ENCODE measurements at places on chromosomes 6 and 20.

DNA sequence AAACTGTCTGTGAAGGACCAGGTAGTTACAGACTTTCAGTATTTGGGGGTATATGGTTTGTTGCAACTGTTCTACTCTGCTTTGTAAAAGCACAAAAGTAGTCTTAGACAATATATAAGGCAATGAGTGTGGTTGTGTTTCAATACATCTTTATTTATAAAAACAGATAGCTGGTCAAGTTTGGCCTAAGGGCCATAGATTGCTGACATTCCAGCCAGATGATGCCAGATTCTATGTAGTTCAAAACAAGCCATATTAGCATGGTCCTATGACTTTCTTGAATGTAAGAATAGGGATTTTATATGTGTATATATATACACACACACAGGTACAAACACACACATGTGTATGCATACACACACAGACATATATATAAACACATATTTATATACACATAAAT is 201.8 kb downstream of the GRIK2 start:
- no peak for DNase-seq

DNA sequence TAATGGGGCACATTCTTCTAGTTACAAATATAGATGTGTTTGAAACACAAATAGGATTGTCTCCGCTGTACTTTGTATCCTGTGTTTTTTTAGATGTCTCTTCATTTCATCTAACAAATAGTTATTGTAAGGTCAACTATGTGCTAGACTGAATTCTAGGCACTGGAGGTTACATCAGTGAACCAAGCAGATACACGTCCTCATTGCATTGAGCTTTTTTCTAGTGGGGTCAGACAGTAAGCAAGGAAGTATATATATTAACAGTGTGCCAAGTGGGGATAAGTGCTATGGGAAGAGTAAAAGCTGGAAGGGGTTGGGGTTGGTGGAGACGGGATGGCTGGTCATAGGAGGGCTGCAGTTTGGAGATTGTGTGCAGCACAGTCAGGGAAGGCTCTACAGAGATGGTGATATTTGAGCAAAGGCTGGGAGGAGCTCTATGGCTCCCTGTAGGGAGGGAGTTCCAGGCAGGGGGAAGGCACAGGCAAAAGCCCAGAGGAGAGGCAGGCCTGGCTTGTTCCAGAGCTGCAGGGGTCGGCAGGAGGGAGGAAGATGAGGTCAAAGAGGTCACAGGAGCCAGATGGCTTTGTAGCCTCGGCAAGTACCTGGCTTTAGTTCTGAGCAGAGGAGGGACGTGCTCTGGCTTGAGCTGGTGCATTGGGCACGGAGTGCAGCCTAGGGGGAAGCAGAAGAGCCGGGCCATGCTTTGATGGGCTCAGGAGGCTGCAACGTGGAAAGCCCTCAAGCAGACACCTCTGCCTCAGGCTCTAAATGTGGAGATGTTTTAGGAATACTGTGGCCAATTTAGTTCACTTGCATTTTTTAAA is 152.3 kb downstream of the ZDHHC14 start:
- no peak for DNase-seq

DNA sequence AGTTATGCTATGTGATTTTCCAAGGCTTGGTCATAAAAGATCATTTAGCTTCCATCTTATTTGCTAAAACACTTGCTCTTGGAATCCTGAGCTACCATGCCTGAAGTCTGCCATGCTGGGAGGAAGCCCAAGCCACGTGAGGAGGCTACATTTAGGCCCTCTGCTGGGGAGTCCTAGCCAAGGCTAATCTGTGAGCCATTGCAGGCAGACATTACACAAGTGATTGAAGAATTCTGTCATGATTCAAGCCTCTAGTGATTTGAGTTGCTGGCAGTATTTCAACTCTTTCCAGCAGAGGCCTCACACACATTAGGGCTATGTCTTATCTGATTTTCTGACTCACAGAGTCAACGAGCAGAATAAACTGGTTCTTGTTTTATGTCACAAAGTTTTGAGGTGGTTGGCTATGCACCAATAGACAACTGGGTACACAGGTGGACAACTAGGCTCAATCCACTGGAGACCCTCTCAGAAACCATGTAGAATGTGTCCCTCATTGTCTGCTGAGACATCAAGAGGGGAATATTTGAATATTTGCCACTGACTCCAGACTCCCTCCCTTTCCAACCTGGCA is 227.2 kb upstream of the SULF2 start:
- no peak for DNase-seq

GRCh38 chr6:15526212-15526701 is 136.6 kb downstream of the DTNBP1 start:
- no peak for DNase-seq

DNA sequence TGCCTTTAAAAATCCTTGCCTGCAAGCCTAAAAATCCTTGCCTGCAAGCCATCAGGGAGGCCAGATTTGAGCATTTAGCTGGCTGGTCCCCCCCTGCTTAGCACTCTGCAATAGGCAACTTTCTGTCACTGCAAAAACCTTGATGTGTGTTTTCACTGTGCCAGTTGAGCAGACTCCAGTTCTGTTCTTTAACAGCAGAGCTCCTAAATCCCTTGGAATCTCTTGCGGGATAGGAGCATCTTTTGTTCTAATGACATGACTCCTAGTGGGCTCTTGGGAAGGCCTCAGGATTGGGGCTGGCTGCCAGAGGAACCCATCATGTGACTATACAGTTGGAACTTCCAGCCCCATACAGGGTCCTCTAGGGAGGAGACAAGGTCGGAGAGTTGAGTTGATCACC is 50.4 kb downstream of the FAM184A start:
- DNase-seq: no peak

- no peak for DNase-seq
Measured at GRCh38 chr6:87623248-87623647, 33.3 kb downstream of the ORC3 start.

Measured in activated CD4-positive, alpha-beta T cell treated with anti-CD3 and anti-CD28 coated beads for 4 hours (primary cell).